EL (cell line): ENCODE measurements at places on chromosomes 7 and 10.

DNA sequence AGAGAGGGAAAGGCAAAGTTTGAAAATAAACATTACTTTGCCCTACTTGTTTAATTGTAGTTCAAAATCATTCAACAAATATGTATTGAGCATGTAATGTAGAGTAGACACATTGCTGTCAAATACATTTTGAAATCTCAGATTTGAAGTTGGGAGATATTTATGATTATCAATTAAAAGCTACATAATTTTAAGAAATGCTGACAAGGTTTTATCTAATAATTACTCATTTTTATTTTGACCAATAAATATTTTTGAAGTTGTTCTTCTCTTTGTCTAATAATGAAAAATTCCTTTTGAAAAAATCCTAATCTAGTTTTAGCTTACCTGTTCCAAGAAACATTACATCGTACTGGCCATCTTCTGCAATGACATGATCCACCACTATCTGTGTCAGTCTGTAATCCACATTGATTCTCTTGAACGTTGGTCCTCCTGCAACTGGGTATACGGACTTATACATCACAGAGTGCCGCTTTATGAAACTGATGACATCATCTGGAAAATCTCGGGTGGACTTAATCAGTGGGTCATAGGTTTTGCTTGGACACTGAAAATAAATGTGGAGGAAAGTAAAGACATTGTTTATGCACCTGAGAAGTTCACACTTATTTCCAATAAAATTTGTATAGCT is 164.7 kb downstream of the SEMA3D start:
- no peak for DNase-seq

- DNase-seq, result no peak
Measured at GRCh38 chr10:29783201-29783947, 148.6 kb upstream of the SVIL start.

DNA sequence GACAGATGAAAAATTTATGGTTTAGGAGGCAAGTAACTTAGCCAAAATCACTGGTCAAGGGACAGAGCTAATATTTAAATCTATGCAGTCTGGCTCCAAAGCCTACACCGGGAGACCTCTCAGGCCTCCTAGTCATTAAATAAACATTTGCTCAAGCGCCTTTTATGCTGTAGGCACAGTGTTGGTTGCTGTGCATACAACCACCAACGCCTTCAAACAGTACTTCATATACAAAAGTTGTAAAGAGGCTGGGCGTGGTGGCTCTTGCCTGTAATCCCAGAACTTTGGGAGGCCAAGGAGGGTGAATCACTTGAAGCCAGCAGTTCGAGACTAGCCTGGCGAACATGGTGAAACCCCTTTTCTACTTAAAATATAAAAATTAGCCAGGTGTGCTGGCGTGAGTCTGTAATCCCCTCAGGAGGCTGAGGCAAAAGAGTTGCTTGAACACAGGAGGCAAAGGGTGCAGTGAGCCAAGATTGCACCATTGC is 159.8 kb downstream of the MAGI2 start:
- peak; percentile 68 for DNase-seq

GRCh38 chr7:113179313-113179712 is 61.0 kb upstream of the SMIM30 start:
- DNase-seq, result peak; percentile 80

- DNase-seq, result no peak
Measured at GRCh38 chr10:131729938-131730660, 170.7 kb upstream of the PPP2R2D start.

DNA sequence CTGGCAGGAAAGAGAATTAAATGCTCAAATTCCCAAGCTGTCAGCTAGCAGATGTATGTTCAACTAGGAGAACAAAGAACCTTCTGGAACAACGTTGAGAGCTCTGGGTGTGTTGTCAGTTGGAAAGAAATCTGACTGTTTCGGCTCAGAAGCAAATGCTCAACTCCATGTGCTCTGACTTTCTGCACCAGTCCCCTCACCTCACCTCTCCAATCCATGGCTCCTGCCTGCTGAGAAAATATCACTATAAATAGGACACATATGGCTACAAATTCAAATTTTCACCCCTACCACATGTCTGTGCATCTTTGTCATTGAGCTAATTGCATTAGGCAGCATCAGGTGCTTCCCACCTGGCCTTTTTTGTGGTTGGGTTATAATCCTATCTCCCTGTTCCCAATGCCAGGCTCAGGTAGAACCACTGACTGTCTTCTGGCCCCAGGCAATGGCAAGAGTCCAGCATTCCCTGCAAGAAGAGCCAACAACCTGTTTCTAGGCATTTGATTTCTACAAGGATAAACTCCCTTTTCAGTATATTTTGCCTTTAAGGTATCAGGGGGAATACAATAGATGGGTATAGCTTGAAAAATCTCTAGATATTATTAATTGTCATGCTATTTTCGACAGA is 142.6 kb upstream of the LSM8 start:
- no peak for DNase-seq

- DNase-seq, result no peak
Measured at GRCh38 chr10:118926903-118927302, 102.6 kb upstream of the NANOS1 start.

DNA sequence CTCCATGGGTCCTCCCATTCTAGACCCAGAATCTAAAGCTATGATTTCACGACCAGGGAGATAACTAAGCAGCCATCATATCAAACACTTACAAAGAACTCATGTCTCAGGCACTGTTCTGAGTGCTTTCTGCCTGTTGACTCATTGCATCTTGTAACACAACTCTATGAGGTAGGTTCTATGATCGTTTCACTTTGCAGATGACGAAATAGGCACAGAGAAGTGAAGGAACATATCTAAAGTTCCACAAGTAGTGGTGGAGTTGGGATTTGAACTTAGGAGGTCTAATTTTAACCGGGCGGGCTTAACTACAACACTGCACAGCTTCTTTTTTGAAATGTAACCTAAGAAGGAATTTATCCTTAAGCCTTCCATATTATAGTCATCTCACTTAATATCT is 2.9 kb downstream of the RBP4 start:
- no peak for DNase-seq

GRCh38 chr10:89502549-89502948 is 32.8 kb downstream of the SLC16A12 start:
- peak; percentile 70 for DNase-seq

DNA sequence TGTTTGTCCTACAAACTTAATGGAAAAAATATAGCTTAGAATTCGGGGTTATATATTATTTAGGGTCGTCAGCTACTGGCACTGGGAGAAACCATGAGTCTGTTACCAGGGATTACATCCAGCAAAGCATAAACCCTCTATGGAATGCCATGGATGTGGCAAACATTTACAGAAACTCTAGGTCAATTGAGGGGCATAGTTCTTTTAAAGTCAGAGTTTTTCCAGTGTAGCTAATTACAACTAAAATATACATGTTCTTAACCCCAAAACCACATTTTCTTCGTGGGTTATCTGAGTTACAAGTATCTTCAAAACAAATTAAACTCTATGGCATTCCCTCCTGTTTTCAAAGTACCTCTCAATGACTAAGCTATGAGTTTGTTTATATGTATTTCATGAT is 99.3 kb upstream of the THSD7A start:
- no peak for DNase-seq

DNA sequence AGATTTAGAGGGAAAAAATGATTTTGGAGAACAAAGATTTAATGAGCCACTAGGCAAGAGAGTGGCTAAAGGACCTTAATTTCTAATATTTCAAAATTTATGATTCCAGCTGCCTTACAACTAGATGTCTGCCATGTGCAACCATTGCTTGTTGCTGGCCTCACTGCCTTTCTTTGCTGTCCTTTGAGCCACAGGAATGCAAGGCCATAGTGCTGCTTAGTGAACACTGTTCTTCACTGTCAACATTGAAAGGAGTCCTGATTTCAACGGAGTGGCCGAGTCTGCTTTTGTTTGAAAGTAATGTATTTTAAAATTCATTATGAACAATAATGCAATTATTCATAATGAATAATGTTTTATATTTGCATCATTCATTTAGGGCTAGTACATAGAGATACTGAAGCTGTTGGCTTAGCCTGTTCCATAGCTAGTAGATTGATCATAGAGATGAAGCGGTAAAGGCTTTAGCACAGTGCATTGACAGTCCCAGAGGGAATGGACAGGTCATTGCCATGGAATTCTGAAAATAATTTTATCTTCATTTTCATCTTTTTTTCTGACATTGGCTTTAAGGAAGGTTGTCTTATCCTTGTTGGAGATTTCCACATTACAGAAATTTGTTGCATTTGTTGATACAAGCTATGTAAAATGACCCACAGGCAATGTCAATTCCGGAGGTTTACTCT is 544.1 kb downstream of the AUTS2 start:
- DNase-seq, result no peak

GRCh38 chr7:1593091-1593866 is 23.4 kb upstream of the PSMG3 start:
- DNase-seq, result peak; percentile 16

GRCh38 chr10:97506199-97506991 is 7.7 kb downstream of the UBTD1 start:
- no peak for DNase-seq

GRCh38 chr10:112335111-112335867 is 38.6 kb upstream of the ACSL5 start:
- DNase-seq, result no peak

DNA sequence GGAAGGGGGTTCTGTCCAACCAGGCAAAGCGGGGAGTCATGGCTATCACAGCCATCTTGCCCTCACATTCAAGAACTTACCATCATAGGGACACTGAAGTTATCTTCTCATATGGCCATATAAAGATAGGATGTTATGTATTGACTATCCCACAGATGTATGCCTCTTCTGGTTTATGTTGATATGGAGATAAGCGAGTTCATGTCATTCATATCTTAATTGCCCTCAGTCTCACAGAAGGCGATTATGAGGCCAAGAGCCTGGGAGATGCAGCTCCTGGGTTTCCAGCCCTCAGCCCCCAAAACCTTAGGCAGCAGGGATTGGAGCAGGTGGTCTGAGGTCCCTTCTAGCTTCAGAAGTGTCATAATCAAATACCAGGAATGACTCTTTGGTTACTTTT is 8.5 kb upstream of the ANKRD61 start:
- DNase-seq, result no peak

DNA sequence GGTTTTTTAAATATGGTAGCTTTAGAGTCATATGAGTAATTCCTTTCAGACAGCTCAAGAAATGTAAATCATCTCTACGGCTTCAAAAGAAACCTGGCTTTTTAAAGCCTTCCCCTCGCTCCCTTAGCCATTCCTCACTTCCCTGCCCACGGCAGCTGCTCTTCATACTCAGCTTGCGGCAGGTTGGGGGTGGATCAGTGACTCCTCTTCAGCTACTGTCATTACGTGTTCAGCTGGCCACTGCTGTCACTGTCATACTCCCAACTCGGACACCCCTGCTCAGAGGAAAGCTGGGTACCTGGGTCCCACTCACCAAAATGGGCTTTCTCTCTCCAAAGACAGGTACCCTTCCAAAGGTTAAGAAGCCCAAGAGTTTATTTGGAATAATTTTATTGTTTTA is 6.6 kb downstream of the YWHAG start:
- DNase-seq, result peak; percentile 36

GRCh38 chr10:131134001-131134576 is 177.4 kb downstream of the TCERG1L start:
- no peak for DNase-seq

GRCh38 chr7:44517175-44517574 is 24.0 kb downstream of the NPC1L1 start:
- DNase-seq, result no peak

DNA sequence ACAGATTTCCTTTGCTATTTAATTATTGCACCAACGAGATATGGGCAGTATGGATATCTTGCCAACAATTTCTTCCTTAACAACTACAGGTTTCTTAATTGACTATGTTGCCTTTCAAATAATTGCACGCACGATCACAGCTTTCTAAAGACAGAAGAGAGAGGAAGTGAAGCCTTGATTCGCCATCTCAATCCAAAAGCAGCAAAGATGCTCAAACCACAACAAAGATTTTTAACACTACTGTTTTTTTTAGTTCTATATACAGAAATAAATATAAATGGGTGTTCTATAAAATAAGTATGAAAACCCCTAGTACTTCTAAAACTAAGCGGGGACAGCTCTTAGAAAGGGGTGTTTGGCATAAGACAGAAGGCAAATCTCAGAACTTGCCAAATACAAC is 251.3 kb downstream of the SFMBT2 start:
- no peak for DNase-seq

DNA sequence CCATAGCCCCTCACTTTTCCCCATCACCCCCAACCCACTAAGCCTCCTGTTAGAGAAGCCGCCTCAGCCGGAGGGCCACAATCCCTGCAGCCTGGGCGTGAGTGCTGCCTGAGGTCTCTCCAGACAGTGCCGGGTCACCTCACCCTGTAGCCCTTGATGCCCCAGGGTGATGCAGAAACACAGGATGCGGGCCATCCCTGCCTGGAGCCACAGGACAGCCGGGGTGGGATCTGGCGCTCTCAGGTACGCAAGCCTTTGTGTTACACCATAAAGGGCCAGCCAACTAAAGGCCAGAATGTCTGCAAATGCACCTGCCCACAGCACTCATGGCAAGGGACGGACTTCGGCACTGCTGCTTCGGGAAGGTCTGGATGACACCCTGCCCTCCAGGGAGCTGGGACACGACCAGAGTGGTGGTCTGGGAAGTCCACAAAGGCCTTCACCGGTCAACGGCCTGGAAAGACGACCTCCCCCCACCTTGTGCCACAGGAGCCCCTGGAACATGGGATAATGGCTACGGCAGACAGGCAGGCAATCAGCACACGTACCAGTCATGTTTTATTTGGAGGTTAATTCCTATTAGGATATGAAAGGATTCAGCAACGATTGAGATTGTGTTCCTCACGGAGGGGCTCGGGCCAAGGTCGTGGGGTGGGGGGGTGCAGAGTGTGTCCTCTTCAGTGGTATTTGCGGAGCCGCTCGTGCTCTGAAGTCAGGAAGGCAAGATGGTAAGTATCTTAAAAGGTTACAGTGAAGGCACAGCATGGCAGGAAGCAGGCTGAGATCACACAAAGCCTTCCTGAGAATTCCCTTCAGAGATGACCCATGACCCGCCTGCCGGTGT is 8.1 kb downstream of the ATP5MF start:
- no peak for DNase-seq

DNA sequence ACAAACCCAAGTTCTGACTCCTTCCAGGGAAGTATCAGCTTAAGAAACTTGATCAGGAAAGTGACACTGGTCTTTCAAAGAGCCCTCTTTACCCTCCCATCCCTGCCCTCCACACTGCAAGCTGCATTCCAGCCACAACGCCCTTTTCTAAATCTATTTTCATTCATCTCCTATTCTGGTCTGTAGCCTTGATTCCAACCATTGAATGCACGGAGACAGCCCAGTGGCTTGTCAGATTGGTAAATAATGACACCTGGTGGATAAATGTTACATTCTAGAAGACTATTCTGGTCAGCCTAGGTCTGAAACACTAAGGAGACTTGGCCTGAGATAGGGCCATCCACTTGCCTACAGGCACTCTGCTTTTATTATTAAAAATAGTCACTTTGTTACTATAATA is 20.9 kb downstream of the MORN4 start:
- DNase-seq, result peak; percentile 55

- DNase-seq, result no peak
Measured at GRCh38 chr7:110974441-110974840, 116.5 kb upstream of the LRRN3 start.

GRCh38 chr10:51635436-51635835 is 64.0 kb downstream of the CSTF2T start:
- DNase-seq, result no peak

- DNase-seq, result no peak
Measured at GRCh38 chr10:14413523-14413922, 82.8 kb upstream of the FRMD4A start.

GRCh38 chr10:73797324-73798025 is 12.1 kb downstream of the ZSWIM8 start:
- DNase-seq, result no peak

GRCh38 chr7:14637968-14638367 is 264.6 kb downstream of the DGKB start:
- no peak for DNase-seq
